ENCODE measurements at places on chromosomes 6 and 20.

DNA sequence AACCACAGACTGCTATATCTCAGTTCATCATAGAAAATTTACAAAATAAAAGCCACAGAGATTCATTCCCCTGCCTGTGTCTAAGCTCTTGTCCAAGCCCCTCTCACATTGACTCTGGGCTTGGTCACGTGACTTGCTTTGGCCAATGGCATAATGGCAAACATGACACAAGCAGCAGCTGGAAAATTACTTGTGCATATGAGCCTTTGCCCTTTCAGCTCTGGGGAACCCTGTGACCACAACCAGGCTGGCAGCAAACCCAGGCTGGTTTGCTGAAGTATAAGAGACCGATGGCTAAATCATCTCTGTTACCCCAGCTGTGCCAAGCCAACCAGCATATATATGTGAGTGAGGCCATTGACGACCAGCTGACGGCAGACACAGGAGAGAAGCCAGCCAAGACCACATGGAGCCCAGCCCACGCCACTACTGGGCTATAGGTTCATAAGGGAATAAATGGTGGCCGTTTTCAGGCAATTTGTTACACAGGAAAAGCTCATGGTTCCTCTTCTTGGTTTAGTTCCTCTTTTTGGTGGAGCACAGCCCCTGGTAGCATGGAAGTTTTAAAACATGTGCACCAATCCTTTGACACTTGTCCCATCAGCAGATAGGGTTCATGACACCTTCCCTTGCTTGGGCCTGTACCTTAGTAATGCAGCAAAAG, 31.8 kb upstream of the RSPO4 start:
- no peak for DNase-seq

DNA sequence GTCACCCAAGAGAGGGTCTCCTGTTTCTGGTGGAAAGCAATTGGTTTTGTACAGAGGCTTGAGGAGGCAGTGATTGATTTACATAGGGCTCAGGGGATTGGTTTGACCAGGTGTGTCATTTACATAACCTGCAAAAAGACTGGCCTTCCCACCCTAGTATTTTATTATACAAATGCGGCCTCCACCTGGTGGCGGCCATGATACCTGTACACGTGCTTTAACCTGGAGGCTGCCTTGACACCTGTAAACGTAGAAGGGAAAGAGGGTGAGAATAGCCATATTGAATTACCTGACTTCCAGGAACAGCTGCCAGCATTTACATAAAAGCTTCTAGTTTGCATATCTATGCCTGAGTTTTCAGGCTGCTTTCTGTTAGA, 48.7 kb downstream of the HLA-DPB1 start:
- DNase-seq, result no peak

DNA sequence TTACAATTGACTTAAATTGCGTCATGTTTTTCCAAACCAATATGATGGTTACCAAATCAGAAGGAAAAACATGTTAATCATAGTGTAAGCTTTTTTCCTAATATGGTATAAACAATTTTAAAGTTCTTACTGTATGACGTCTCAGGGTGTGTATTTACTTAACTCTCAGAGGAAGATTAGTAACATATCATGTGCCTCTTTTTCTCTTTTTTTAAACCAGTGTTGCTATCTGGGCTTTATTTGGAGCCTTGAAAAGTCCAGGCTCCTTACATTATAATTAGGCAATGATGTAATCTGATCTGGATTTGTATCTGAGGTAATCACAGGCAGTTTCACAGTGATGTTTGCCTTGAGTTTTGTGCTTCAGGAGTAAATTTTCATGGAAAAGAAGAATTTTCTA, 20.4 kb upstream of the RAB23 start:
- no peak for DNase-seq

GRCh38 chr6:136387316-136387715, 97.7 kb upstream of the BCLAF1 start:
- DNase-seq, result no peak

- no peak for DNase-seq
Observed at GRCh38 chr20:32078791-32079190, 26.7 kb downstream of the HCK start.

GRCh38 chr6:149935668-149936067, 6.1 kb upstream of the ULBP2 start:
- no peak for DNase-seq

GRCh38 chr6:125699591-125699990, 49.8 kb upstream of the HEY2 start:
- DNase-seq, result no peak

GRCh38 chr20:37534401-37535157, 6.9 kb upstream of the BLCAP start:
- peak; percentile 54 for DNase-seq

DNA sequence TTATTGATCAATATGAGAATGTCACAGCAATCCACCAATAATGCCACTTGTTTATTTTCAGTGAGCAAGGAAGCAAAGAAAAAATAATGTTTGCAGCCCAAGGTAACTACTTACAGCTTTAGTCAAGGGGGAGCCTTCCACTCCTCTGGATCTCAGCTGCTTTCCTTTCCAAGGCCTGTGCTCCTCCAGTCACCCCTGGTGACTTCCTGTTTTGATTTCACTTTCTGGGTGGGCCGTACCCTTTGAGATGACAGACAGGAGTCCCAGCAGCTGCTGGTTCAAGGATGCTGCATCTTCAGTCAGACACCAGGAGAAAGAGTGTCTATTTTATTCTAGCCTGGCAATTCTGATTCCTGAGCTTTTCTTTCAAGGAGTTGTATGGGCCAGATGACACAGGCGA, 5.6 kb upstream of the VNN2 start:
- no peak for DNase-seq

- DNase-seq, result no peak
Observed at GRCh38 chr6:6583836-6584235, 4.7 kb upstream of the LY86 start.

GRCh38 chr6:166559211-166559610, 27.3 kb downstream of the RAMACL start:
- DNase-seq, result no peak

- DNase-seq, result no peak
Observed at GRCh38 chr6:22804620-22805261, 235.4 kb downstream of the HDGFL1 start.

GRCh38 chr20:56517641-56518040, 6.9 kb upstream of the FAM209A start:
- no peak for DNase-seq

GRCh38 chr6:141321493-141322347, 811.0 kb upstream of the GJE1 start:
- DNase-seq, result no peak

GRCh38 chr6:5942591-5942990, 64.1 kb downstream of the NRN1 start:
- no peak for DNase-seq

GRCh38 chr20:31569163-31570020, 35.7 kb upstream of the ID1 start:
- DNase-seq, result peak; percentile 29

DNA sequence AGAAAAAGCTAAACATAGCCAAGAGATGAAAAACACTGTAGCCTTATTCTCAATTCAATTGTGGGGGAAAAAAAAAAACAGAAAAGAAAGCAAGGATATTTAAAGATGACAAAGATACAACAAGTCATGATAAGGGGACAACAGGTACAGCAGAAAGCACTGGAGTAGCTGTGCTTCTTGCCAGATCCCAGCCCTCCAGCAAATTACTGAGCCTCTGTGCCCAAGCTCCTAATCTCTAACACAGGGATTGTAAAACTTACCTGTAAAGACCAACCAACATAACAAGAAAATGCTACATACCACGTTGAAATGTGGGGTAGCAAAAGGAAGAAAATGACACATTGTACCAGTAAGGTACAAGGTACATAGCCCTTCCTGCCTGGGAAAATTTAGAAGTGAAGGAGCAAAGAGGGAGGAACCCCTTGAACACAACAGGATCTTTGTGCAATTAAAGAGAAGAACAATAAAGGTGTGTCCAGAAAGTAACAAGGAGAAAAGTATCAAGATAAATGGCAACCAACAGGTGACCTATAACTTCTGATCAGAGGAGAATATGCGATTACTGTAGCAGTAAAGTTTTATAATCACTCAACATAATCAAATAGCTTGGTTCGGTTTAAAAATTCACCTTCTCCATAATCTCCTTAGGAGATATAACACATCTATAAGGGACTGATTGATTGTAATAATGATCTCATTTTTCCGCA, 30.6 kb downstream of the PREP start:
- DNase-seq, result no peak

- no peak for DNase-seq
Observed at GRCh38 chr20:4949833-4950178, 51.5 kb downstream of the SLC23A2 start.
